Activated T-helper 1 cell treated with Interleukin-2 at 50 U/mL for 16 hours (primary cell): ENCODE measurements at places on chromosomes 7 and 10.

- DNase-seq = no peak
Observed at GRCh38 chr7:16785846-16786245, 19.0 kb downstream of the AGR2 start.

GRCh38 chr10:44393051-44393630 lies 8.2 kb upstream of the CXCL12 start:
- no peak for DNase-seq

- no peak for DNase-seq
Observed at GRCh38 chr7:138350701-138351357, 109.2 kb upstream of the TRIM24 start.

DNA sequence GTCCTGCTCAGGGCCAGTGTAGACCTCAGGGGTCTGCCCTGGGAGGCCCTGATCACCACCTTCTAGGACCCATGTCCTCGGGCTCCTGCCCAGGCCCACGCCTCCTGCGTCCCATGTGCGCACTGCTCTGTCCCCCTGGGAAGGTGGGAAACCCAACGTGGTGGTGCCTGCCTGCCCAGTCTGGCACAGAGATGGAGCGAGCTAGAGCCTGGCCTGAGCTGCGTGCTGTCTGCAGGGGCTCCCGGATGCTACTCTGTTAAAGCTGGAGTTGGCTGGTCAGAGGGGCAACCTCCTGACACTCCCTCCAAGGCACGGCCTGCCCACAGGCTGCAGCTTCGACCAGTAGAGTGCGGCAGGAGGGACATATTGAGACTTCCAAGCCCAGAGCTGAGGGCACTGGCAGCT lies 171.7 kb downstream of the DNAJB6 start:
- DNase-seq = no peak

- no peak for DNase-seq
Observed at GRCh38 chr10:71297343-71297742, 21.7 kb upstream of the SLC29A3 start.

- DNase-seq = no peak
Observed at GRCh38 chr10:60368875-60369546, 20.7 kb downstream of the ANK3 start.

DNA sequence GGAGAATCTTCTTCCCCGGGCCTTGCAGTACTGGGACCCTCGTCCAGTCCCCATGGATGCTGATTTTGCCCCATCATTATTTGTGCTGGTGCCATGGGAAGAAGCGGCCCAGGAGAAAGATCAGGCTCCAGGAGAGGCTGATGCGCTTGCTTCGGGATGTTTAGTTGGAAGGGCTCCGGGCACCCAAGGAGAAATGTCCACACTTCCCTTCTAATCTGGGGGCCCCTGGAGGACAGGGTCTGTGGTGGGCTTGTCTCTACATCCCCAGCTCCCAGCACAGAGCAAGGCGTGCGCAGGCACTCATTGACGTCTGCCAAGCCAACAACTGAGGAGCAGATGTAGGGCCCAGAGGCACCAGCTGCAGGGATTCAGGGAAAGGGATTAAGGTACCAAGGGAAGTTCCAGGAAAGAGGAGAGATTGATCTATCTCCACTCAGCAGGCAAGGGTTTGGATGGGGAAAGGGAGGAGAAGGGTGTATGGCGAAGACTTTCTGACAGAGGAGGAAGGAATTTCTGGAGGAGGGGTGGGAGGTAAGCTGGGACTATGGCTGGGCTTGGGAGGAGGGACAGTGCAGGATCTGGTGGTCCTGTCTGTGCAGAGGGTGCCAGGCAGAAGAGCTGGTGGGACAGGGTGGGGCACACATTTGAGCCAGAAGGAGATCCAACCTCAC lies 38.7 kb upstream of the LEP start:
- DNase-seq = no peak

GRCh38 chr10:63920926-63921325 lies 399.7 kb downstream of the REEP3 start:
- no peak for DNase-seq

GRCh38 chr10:88222881-88223280 lies 359.5 kb downstream of the PTEN start:
- no peak for DNase-seq

DNA sequence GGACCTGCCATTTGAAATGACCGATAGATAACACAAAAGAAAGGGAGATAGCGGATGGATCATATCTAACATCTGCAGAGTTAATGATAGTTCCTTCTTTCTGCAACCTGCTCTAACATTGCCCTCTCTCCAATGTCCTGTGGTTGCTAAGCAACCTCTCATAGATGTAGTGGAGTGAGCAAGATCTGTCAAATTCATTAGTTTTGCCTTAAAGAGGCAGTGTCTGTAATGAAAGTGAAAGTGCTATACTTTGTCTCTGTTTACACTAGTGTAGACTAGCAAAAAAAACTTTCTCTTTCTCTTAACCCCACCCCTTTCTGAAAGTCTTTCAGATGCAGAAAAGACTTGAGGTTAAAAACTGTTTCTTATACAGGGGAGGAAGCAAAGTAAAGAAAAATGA lies 1196.9 kb downstream of the SORCS3 start:
- no peak for DNase-seq

GRCh38 chr10:22666287-22667092 lies 47.9 kb downstream of the PIP4K2A start:
- no peak for DNase-seq

GRCh38 chr7:134462337-134462925 lies 3.5 kb upstream of the AKR1B1 start:
- DNase-seq = no peak

GRCh38 chr10:74394416-74394969 lies 243.5 kb downstream of the ADK start:
- no peak for DNase-seq

- no peak for DNase-seq
Observed at GRCh38 chr10:2301227-2301626, 563.9 kb upstream of the ADARB2 start.

DNA sequence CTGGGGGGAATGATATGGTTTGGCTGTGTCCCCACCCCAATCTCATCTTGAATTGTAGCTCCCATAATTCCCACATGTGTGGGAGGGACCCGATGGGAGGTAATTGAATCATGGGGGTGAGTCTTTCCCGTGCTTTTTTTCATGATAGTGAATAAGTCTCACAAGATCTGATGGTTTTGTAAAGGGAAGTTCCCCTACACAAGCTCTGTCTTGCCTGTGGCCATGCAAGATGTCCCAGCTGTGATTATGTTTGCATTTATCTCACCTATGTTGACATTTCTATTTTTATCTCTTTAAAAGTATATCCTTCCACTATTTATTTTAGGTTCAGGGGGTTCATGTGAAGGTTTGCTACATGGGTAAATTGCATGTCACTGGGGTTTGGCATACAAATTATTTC lies 323.9 kb upstream of the GLI3 start:
- no peak for DNase-seq

- no peak for DNase-seq
Observed at GRCh38 chr10:27535317-27535716, 31.2 kb downstream of the RAB18 start.

- DNase-seq = no peak
Observed at GRCh38 chr7:93301736-93302135, 69.6 kb downstream of the VPS50 start.

- no peak for DNase-seq
Observed at GRCh38 chr7:30660331-30661255, 21.7 kb downstream of the CRHR2 start.

DNA sequence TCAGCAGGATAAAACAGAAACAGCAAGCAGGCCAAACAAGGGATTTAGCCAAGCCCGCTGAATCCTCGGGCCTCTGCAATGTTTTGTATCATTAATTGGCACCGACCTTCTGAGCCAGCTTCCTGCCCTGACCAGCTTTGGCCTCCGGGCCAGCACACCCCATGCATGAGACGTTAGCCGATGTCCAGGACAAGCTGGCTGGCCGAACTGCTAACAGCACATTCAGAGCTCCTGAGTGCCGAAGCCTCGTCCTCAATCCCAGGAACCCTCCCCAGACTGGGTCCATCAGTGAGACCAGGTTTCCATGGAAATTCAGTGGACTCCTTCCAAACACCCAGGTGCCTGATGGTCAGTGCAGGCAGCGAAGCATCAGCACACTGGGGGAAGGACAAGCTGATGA lies 134.3 kb upstream of the PFKP start:
- no peak for DNase-seq

GRCh38 chr7:7595451-7595850 lies 28.8 kb downstream of the MIOS start:
- no peak for DNase-seq

DNA sequence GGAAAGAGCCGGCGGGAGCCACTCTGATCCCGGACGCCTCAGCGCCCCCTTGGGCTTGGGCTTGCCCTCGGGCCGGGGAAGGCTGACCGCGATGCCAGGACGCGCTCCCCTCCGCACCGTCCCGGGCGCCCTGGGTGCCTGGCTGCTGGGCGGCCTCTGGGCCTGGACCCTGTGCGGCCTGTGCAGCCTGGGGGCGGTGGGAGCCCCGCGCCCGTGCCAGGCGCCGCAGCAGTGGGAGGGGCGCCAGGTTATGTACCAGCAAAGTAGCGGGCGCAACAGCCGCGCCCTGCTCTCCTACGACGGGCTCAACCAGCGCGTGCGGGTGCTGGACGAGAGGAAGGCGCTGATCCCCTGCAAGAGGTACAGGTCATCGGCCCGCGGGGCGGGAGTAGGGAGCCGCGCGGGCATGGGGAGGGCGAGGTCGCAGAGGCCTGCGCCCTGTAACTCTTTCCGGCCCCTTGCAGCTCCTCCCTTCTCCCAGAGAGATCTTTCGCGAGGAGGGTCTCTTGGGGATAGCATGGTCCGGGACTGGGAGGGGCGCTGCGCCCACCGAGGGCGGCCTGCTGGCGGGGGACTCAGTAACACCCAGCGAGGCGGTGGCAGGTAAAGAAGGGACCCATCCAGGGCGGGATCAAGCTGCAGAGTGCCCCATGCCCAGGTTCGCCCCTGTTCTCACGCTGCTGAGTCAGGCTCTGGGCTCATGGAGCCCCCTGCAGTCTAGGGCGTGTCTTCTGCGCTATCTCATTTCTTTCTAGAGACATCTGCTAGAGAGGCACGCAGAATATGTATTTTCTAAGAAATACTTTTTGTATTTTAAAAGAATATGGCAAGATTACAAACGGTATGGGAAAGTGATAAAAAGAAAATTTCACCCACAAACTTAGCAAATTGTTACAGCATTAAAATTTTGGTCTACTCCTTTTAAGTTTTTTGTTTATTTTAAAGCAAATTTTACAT lies 687 bp downstream of the EPDR1 start:
- no peak for DNase-seq

- no peak for DNase-seq
Observed at GRCh38 chr10:31587691-31588090, 268.7 kb downstream of the ZEB1 start.

DNA sequence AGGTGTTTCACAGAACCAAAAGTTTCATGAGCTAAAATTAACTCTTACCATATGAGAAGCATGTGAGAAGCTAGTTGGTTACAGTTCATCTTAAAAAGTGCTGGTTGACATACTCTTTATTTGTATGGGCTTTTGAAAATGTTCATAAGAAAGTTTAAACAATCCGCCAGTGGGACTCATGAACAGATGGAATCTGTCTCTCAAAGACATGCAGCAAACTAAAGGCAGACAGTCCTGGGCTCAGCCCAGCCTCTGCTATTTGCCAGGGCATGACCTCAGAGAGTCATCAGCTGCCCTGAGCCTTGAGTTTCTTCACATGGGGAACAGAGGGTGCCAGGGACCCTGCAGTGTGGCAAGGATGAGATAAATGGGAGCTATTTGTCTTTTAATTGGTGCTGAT lies 3.2 kb downstream of the PYROXD2 start:
- DNase-seq = no peak

DNA sequence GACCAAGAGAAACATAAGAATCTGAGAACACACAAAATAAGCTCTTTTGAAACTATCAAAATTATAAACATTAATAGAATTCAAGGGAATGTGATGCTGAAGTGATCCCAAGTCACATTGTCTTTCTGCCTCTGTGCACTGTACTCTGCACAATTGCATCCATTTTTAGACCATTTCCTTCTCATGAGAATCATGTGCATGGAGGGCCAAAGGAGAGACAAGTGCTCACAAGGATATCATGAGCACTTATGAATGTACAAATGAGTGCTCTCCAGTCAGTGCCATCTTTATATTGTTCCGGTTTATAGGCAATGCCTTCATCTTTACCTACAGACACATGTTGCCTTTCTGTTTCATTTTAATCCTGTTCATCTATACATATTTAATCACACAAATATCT lies 36.9 kb downstream of the MET start:
- no peak for DNase-seq

- DNase-seq = no peak
Observed at GRCh38 chr10:21099291-21100062, 202.4 kb upstream of the NEBL start.

- no peak for DNase-seq
Observed at GRCh38 chr10:1228467-1228975, 172.3 kb downstream of the WDR37 start.
